ENCODE measurements at places on chromosomes 4 and X. TPM values are rescaled to one million over a fixed set of nuclear protein-coding genes. Genes with fewer than 3 reads are reported as not detected.

The ANKRD50 gene
- total RNA-seq = 30.4 TPM

GRCh38 chr4:145299380-145300076 is 119.1 kb upstream of the OTUD4 start:
- no peak for DNase-seq

DNA sequence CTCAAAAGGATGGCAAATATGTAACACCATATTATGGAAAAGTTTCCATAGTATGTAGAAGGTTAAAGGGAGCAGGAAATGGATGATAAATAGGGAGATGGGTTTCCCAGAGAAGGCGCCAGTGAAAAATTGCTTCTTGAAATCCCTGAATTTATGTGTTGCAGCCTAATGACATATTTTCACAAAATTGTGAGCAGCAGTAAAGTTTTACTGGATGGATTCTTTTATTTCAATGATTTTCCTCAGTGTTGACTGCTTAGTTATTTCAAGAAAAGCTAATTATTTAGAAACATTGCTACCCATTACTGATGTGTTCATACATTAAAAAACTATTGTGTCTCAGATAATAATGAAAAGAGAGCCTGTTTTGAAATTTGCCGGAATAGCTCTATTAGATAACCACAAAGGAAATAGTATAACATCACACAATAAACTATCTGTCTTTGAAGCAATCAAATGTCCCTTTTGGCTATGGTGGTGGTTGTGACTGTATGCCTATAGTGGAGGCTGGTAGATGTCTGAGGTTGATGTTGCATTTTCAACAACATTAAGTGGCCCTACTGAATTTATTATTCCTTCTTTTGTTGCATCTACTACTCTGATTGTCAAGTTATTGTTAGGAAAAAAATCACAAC is 169.9 kb upstream of the HAND2 start:
- DNase-seq = no peak

GRCh38 chr4:155875878-155876277 is 9.8 kb upstream of the ASIC5 start:
- no peak for DNase-seq
